ENCODE measurements at places on chromosomes 6 and 20.

- DNase-seq = no peak
Observed at GRCh38 chr20:18856873-18857272, 43.3 kb downstream of the SCP2D1 start.

DNA sequence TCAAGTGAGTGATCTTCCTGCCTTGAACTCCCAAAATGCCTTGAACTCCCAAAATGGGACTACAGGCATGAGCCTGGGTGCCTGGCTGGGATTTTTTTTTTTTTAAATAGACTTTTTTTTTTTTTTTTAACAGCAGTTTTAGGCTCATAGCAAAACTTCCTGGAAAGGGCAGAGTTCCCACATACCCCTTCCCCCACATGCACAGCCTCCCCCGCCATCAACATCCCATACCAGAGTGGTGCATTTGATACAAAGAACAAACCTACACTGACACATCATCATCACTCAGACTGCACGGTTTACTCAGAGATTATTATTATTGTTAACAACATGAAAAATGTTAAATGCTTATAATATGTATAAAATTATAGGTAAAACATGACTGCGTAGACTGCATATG is 26.0 kb downstream of the UQCC1 start:
- no peak for DNase-seq

DNA sequence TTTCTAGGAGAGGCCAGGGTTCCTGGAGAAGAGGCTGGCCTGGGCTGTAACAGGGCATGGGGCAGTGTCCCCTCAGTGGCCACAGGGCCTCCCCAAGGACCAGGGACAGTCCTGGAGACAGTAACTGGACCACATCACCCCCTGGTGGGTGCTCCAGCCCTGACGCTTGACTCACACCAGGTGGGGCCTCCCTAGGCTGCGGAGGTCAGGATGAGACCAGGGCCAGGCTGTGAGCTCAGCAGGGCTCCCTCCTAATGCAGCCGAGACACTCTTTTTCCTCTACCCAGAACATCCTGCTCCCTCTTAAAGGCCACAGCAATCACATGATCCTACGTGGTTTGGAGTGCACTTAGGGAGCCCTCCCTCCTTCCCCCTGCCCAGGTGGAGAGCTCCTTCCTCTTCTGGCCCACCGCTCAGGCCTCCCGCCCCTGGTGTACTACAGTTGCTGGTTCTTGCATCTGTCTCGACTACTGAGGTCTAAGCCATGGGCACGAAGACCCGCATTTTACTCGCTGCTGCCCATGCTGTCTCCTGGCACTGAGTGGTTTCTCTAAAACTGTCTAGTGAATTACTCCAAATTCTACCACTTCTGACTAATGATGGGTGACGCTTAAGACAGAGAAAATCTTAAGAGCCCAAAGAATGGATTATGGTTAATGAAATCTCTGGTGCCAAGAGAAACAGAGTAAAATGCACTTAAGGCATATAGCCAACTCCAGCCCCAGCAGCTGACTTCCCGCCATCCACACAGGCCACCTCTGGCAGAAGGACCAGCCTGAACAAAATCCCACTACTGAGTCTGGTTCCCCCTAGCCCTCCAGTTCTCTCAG is 166.1 kb upstream of the CST7 start:
- no peak for DNase-seq

DNA sequence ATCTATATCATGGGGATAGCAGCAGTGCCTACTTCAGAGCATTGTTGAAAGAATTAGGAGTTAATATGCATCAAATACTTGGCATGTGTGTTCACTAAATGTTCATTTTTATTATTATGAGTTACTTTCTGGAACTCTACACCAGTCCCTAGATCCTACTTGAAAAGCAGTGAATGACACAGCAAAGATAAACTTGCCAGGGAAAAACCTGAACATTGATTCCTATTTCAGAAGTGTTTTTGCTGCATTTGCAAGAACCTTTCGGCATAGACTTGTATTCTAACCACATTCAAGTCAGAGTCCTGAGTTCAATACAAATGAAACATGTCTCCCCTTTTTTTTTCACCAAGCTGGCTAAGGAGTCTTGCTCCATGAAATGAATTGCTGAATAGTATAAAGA is 187.4 kb upstream of the TAB2 start:
- DNase-seq = no peak
